GM23248 (cell line): ENCODE measurements at places on chromosomes 16 and 17.
A peak's percentile ranks its signal among the peaks of the same experiment; 100 is the strongest.

DNA sequence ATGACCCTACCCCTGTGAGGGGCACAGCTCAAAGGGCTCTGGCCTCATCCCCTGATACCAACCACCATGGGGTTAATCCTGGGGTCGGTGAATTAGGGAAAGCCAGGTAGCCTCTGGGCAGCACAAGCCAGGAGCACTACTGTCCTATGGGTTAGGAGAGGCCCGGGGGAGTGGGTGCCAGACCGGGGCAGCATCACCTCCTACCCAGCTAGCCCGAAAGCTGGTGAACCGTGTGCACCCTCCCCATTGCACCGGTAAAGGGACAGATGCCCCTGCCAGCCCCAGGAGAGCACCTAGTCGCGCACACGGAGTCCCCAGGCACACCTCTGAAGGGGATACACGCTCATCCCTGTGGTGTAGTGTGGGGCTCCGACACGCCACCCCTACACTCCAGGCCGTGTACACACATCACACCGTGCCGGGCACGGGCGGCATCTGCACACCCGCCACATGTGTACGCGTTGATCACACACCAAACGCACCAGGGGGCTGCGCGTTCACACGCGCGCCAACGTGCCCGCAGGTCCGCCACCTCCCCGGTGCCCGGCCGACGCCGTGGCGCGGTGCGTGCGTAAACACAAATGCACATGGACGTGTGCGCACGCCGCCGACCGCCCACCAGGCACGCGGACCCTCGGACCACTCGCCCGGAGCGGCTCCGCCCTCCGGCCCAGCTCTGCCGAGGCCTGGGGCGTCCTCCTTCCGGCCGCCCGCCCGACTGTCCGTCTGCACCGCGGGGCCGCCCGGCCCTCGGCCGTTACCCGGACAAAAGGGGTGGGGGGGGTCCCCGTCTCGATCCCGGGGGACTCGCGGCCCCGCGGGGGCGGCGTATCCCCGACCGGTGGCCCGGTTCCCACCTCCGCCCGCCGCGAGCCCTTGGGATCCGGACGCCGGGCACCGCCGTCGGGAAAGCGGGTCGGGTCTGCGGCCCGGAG lies 785 bp downstream of the UBALD1 start:
- DNase-seq, result peak; percentile 72

DNA sequence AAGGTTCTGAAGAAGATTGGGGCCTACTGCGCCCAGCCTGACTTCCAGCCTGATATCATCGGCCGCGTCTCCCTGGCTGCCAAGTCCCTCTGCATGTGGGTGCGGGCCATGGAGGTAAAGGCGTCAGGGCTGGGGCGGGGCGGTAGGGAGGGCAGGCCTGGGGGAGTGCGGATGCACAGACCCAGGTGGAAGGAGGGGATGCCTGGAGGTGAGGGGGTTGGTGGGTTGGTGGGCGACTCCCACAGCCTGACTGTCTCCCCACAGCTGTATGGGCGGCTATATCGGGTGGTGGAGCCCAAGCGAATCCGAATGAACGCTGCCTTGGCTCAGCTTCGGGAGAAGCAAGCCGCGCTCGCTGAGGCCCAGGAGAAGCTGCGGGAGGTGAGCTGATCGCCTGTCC lies 26.8 kb upstream of the KDM6B start:
- DNase-seq, result no peak

DNA sequence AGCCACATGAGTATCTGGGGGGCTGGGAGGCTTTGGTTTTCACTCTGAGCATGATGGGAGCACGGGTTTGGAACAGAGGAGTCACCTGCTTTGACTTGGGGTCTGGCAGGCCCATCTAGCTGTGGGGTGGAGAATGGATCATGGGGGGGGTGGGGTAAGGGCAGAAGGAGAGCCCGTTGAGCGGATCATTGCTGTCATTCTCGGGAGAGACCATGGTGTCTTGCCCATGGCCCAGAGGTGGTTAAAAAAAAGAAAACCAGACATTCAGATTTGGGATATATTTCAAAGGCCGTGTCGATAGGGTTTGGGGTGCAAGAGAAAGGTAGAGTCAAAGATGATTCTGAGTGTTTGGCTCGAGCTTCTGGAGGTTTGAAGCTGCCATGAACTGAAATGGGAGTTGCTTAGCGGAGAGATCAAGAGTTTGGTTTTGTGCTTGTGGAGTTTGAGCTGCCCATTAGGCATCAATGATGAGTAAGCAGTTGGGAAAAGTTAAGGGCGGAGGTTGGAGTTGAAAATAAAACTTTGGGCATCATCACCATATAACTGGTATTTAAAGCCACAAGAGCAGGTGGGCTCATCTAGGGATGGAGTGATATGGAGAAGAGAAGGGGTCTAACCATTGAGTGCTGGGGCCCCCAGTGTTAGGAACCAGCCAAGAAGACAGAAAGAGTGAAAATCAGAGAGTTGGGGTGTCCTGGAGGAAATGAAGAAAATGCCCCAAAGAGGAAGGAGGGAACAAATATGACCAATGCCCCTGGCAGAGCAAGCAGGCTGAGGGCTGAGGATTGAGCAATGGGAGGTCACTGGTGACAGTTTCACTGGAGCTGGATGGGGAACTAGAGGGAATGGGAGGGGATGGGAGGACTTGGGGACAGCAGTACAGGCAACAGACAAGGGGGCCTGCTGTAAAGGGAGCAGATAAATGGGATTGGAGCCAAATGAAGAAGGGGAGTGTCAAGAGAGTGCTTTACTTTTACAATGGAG lies 1.9 kb downstream of the NOD2 start:
- DNase-seq, result peak; percentile 14

DNA sequence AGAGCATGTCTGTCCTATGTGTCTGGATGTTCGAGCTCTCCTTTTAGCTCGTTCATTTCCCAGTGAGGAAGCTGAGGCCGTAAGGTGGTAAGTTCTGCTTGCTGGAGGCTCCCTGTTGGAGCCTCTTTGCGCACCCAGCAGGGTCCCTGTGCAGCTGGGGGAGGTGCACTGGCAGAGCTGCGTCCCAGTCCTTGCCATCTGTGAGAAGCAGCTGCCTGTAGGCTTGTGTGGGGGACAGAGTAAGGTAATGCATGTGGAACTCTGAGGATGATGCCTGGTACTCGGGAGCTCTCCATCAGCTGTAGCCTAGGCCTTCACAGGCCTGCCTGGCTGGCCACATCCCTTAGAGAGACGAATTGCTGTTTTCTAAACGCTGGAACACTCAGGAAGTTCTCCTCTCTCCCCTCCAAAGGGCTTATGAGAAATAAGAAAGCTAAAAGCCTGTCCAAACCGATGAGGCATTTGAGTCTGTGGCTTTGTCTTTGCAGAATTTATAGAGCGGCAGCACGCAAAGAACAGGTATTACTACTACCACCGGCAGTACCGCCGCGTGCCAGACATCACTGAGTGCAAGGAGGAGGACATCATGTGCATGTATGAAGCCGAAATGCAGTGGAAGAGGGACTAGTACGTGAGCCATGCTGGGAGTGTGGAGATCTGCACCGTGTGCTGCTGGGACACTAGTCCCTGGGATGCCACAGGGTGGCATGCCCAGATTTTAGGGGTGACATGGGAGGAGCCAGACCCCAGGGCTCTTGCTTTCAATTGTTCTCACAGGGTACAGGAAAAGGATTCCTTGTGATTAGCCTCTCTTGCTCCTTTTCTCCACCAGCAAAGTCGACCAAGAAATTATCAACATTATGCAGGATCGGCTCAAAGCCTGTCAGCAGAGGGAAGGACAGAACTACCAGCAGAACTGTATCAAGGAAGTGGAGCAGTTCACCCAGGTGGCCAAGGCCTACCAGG lies 1.6 kb downstream of the NDUFB10 start:
- peak; percentile 51 for DNase-seq

- no peak for DNase-seq
These were observed 69.8 kb downstream of the MGAT5B start for GRCh38 chr17:76938009-76938408.

GRCh38 chr17:80727409-80727755 lies 182.7 kb downstream of the RPTOR start:
- DNase-seq, result no peak

GRCh38 chr16:84726669-84727467 lies 27.1 kb downstream of the USP10 start:
- DNase-seq, result no peak

GRCh38 chr17:29141514-29141876 lies 38.7 kb downstream of the MYO18A start:
- no peak for DNase-seq

- peak; percentile 21 for DNase-seq
These were observed 19.1 kb upstream of the GSG1L start for GRCh38 chr16:28082624-28083023.

DNA sequence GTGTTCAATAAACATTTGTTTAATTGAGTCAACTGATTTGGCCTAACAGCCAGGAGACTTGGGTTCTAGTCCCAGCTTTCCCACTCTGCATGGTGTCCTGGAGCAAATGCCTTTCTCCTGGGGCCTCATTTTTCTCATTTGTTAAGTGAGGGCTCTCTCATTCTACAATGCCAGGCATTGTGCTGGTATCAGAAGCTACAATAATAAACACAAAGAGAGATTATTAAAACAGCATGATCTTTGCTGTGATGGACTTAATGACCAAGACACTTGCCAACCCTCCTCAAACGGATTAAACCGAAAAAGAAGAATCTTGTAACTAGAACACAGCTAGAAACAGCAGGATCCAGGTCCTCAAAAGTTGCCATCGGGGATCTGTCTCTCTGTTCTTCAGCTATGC lies 4.8 kb upstream of the VAMP2 start:
- no peak for DNase-seq

DNA sequence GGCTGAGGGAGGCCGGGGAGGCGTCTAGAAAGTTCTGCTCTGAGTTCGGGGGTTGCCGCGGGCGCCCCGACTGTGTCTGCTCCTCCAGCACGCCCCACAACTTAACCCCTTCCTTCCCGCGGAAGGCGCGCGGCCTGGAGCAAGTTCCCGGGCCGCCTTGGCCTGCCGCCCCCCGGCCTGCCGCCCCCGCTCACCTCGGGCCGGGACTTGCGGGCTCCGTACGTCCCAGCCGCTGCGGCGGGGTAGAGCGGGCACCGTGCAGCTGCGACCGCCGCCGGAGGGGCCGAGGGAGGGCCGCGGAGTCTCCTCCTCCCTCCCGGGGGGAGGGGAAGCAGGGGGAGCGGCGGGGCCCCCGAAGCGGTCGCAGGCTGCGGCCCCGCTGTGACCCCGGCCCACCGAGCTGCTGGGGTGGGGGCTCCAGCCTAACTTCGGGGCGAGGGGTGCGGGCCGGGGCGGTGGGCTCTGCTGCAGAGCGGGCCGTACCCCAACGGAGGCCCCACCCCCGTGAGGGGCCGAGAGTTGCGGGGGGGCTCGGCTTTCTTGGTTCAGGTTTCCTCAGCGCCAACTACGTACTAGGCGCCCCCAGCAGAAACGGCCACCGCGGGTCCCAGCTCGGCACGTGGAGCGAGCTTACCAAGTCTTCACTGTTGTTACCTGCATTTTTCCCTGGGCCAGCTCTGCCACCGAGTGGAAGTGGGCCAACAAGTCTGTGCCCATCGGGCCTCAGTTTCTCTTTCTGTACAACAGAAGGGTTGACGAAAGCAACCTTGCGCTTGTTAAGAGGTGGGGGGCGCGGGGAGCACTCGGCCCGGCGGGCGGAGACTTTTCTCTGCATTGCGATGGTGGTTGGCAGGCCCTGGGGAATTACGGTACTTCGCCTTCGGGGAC lies at the start of gene CCDC102A:
CCDC102A (minus strand) TSS at position 266 of the 888 bp plus-strand sequence. CDS start 7,394 bp downstream, outside the sequence.
- DNase-seq, result peak; percentile 60

GRCh38 chr17:42857389-42857788 lies 6.4 kb downstream of the AOC3 start:
- DNase-seq, result no peak

GRCh38 chr17:2380950-2381649 lies 19.8 kb downstream of the MNT start:
- DNase-seq, result no peak

- no peak for DNase-seq
These were observed 10.3 kb downstream of the SRRM2 start for GRCh38 chr16:2762711-2763110.

GRCh38 chr16:2531371-2531695 lies at the start of gene CEMP1:
Gene CEMP1, minus strand, starts transcription at chr16:2531408. Its CDS starts 335 bp downstream, at chr16:2531073.
- DNase-seq, result no peak

- no peak for DNase-seq
These were observed 37.9 kb upstream of the NDRG4 start for GRCh38 chr16:58462089-58462488.

DNA sequence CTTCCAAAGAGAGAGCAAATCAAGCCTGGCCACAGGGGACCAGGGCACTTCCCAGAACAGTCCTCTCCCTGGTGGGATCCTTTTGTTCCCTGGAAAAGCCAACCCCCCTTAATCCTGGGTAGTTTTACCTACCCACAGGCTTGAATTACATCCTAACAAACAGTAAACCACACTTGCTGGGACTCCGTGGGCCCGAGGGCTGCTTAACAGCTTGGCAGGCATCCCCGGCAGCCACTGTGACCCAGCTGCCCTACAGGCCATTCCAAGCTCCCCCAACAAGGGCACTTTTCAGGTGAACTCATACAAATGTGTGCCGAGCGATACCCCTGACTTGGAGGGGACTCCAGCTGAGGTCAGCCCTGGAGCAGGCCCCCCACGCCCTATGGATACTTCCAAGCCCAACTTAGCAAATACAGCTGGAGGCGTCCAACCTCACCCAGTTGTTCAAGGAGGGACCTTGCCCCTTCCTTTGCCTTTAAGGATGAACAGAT lies 26.4 kb downstream of the ADCY9 start:
- DNase-seq, result no peak

GRCh38 chr17:38747463-38748148 lies 530 bp downstream of the PCGF2 start:
- peak; percentile 57 for DNase-seq

DNA sequence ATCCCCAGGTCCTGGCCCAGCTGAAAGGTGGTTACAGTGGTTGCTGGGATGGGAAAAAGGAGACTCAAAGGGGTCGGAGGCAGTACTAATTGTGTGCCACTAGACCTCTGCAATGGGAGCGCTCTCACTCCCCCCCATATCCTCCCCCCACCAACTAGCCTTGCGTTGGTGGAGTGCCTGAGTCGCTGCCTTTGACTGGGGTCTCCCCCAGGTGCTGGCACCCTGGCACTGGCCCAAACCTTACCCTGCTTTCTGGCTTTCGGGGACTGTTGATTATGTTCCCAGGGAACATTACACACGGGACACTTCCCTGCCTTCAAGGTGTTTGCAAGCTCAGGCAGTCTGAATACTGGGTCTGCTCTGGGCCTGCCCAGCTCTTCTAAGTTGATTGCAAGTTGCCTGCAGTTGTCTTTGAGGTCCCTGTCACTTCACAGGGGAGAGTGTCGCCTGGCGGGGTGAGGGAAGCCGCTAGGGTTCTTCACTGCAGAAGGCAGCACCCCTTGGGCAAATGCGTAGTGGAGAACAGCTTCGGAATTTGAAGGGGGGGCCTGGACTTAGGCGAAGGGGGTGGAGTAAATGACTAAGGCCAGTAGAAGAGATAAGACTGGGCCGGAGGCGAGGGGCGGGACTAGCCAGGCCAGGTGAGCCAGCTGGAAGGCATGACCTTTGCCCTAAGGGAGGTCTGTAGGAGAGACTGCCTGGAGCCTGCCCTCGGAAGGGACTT lies 98.0 kb downstream of the RAB11FIP4 start:
- no peak for DNase-seq

GRCh38 chr17:2393174-2393953 lies 7.5 kb downstream of the MNT start:
- DNase-seq, result peak; percentile 95

DNA sequence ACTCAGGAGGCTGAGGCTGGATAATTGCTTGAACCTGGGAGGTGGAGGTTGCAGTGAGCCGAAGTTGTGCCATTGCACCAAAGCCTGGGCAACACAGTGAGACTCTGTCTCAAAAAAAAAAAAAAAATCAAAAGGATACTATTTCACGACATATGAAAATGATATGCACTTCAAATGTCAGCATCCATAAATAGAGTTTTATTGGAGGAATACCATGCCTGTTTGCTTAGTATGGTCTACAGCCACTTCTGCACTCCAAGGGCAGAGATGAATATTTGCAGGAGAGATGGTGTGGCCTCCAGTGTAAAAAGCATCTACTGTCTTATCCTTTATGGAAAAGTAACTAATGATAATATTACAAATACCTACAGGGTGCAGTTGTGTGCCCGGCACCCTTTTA lies 27.2 kb downstream of the ABCC6 start:
- DNase-seq, result no peak
